ENCODE measurements at places on chromosomes 7 and 10.
A peak's percentile ranks its signal among the peaks of the same experiment; 100 is the strongest.

- no peak for DNase-seq
Measured at GRCh38 chr10:4079803-4080202, 294.8 kb upstream of the KLF6 start.

- no peak for DNase-seq
Measured at GRCh38 chr10:94680544-94680943, 3.0 kb upstream of the CYP2C18 start.

DNA sequence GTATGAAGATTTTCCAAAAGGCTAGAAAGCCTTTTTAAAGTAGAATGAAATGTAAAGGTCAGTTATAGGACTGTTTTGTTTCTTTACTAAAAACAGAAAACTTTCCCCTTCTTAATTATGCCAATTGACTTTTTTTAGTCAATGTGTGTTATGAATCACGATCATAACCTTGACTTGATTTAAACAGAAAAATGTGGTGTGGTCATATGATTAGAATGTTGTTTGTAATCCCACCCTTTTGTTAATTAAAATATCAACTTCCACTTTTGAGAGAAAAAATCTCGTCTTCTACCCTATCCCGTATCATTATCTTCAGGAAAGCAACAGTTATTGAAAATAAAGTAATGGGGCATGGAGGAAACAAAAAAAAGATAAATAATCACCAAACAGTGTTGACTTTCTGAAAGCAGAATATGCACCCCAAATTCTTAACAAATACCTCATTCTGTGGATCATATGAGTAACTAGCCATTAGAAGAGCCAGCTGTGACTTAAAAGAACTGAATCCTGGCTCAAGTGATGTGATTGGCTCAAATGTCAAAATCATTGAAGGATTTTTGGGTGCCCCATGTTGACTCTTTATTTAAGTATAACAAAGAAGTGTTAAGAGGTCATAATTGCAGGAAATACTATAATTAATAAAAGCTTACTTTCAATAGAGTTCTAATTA is 32.3 kb upstream of the SLC16A12 start:
- no peak for DNase-seq

DNA sequence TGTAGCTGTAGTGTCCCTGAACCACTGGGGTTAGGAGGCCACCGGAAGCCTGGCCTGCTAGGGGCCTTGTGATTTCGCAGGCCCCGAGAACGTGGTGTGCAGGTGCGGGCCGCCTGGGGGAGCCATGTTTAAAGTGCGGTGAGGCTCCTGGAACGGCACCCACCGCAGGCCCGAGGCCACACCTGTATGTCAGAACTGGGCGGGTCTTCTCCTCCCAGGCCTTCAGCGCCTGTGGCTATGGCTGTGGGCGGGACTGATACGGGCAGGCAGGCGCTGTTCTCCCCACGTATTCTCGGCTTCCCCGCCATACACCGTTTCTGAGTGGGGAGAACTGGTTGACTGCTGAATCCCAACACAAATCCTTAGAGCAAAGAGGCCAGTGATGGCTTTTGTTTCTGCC is 74.8 kb downstream of the DNAJB6 start:
- DNase-seq, result no peak

DNA sequence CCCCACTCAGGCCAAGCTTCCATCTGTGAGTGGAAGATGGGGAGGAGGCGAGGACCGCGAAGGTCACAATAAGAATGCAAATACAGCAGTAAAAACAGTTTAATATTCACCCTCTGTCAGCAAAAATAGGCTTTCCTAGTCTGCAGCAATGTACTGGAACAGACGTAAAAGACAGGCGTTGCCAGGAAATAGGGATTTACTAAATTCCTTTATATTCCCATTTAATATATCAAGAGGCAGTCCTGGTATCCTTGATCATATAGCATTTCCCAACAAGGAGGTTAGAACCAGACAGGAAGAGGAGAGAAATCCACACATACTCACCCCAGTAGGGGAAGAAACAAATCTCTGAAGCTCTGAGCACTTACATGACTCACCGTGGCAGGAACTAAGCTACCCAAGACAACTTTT is 1054.9 kb upstream of the C7orf33 start:
- DNase-seq, result no peak

DNA sequence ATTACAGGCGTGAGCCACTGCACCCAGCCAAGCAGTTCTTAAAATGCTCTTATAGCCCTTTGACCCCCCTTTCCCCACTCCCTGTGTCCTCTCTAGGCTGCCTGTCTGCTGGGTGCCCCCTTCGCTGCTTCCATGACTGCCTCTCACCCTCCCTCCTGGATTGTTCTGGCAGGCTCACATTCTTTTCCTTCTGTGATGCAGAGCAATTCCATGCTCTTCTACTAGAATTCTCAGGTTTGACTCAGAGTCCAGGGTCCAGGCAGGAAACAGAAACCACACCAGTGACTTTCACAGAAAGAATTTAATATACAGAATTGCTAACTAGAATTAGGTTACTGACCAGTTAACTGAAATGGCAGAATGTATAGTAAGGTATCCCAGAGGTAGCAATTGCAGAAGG is 244.8 kb downstream of the BAMBI start:
- DNase-seq, result no peak

DNA sequence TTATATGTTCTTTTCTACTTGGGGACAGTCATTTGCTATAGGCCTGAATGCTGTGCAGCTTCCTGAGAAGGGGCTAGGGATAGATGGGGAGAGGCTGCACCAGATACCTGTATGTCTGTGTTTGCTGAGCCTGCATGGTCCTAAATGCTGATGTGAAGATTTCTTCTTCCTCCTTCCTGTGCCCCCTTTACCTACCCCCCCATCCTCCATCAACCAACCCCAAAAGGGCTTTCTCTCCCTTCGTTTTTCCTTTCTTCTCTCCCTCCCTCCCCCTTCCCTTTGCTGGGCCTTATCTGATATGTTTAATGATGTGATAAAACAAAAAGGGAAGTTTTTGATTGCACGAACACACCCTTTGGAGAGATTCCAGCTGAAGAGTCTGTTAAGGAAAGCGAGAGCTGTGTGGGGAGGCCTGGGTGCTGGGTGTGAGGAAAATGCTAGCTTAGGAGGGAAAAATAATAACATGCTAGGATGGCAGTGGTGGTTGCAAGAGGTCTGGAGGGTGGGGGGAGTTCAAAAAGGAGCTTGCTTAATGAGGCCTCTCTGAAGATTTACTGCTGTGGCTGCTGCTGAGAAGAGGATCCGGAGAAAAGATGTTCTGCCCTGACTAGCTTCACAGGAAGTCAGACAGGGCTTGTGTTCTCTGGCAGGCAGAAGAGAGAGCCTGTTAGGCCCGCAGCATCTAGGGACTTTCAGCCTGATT is 101.8 kb downstream of the SAMD9 start:
- no peak for DNase-seq

DNA sequence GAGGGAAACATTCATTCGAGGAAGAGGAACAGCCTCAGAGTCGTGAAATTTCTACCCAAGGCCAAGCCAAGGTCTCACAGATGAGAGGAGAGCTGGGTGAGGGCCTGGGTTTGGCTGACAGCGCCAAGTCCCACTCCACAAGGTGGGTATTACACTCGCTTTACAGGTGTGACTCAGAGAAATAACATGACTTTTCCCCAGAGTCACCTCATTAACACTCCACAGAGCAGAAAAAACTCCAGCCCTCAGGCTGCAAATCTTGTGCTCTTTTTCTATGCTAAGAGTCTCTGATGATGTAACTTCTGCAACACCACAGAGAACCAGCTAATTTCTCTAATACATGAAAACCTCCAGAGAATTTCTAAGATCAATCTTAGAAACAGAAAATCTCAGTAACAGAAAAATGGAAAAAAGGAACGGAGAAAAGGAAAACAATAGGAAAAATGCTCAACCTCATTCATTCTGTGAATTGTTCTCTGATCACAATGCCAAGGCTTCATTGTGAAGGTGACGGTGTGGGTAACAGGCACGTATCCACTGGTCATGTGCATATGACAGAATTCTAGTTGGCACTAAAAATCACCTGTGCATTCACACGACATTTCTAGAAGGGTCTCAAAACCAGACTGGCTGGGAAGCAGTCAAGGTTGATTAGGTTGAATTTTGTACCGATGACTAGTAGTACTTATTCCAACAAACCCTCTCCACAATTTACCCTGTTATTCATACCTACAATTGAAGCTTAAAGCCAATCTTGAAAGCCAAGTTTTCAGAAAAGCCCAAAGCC is 20.3 kb downstream of the YWHAG start:
- no peak for DNase-seq

- DNase-seq, result no peak
Measured at GRCh38 chr10:21522631-21523406, 2.7 kb downstream of the SKIDA1 start.

DNA sequence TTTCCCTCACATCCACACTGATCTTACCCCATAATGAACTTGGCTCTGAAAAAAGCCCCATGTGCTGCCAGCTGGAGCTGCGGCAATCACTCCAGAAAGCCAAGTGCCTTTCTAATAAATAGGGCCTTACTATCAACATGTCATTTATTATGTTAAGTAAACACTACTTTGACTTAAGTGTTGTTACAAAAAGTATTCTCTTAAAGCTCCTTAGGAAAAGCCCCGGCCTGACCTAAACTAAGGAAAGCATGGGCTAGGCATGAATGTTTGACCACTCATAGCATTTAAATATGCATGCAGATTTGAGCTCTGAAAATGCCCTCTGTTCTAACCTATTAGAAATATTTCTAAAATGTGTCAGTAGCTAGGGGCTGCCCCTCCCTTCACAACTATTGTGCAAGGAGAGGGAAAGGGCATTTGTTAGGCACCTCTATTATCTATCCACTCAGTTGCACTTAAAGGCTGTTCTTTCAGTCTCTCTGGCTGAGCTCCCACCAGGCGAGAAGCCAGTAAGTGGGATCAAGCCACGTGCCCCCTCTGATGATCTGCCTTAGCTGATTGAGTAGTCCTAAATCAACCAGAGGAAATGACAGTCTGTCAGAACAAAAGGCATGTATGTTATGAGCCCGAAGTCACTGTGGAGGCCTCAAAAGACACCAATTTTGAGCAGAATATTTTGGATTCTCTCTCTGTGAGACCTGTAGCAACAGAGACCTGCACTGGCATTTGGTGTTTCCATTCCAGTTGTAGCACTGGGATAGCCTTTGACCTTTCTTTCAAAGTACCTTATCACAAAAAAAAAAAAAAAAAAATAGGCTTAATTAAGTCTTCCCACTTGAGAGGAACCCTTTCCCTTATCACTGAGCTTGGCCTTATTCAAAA is 77.1 kb downstream of the ITGB8 start:
- DNase-seq, result peak; percentile 27

DNA sequence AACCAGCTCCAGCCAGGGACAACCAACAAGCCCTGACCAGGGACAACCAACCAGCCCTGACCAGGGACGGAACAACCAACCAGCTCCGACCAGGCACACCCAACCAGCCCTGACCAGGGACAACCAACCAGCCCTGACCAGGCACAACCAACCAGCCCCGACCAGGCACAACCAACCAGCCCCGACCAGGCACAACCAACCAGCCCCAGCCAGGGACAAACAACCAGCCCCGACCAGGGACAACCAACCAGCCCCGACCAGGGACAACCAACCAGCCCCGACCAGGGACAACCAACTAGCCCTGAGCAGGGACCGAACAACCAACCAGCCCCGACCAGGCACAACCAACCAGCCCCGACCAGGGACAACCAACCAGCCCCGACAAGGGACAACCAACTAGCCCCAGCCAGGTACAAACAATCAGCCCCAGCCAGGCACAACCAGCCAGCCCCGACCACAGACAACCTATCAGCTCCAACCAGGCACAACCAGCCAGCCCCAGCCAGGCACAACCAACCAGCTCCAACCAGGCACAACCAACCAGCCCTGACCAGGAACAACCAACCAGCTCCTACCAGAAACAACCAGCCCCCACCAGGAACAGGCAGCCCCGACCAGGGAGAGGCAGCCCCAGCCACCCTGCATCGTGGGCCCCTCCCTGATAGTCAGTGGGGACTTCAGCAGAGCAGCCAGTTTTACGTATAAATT is 56.4 kb downstream of the PROSER2 start:
- no peak for DNase-seq

GRCh38 chr10:44874166-44874565 is 37.0 kb upstream of the TMEM72 start:
- no peak for DNase-seq

DNA sequence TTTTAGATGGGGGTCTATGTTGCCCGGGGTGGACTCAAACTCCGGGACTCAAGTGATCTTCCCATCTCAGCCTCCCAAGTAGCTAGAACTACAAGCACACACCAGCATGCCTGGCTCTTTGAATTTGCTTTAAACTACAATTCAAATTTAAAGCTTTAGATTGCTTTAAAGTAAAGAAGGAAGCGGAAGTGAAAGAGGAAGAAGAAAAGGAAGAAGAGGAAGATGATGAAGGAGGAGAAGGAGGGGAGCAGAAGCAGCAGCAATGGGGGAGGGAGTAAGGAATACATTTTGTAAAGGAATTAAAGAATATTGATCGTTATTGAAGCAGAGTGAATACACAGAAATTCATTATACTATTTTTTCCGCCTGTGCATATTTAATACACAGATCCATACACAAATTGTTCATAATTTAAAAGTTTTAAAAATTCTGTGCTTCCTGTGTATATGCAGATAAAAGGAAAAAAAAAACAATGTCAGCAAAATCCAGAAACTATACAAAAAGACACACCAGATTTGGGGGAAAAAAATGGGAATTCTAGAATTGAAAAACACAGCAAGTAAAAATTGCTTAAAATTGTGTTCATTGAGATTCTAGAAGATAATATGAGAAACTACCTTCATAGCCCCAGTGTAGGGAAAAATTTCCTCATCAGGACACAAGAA is 60.8 kb upstream of the KCNMA1 start:
- no peak for DNase-seq

- no peak for DNase-seq
Measured at GRCh38 chr10:43905512-43906236, 257.0 kb upstream of the ZNF32 start.

- no peak for DNase-seq
Measured at GRCh38 chr10:132256866-132257265, 50.9 kb downstream of the STK32C start.

DNA sequence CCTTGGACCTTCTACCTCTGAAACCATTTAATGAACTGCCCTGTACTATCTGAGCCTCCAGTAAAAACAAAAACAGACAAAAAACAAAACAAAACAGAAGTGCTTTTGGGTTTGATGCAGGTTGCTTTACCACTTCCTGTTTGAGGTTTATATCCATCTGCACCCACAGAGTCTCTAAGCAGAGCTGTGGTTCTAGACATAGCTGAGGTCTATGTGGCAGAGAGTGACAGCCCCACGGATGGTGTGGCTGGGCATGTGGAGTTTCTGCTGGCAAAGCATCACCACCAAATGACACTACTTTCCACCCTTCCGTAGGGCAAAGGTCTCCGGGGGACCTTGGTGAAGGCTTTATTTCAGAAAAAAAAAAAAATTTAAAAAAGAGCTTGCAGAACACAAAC is 754.2 kb downstream of the GRID1 start:
- DNase-seq, result no peak

- no peak for DNase-seq
Measured at GRCh38 chr7:157194948-157195347, 56.2 kb downstream of the UBE3C start.
